ENCODE measurements at places on chromosomes 6 and 20.

GRCh38 chr6:56370127-56370540 is 122.8 kb upstream of the COL21A1 start:
- DNase-seq: peak; percentile 61

DNA sequence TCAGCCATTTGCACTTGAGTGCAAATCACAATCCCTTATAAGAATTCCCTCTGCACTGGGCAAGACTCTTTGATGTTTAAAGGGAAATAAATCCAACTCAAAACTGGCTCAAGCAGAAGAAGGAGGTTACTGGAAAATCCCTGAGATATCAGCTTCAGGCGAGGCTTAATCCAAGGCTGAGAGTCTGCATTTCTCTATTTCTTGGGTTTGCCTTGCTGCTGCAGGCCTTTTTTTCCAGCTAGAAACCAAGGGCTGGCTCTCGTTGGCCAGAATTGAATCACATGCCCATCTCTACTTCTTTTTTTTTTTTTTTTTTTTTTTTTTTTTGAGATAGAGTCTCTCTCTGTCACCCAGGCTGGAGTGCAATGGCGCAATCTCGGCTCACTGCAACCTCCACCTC is 11.7 kb downstream of the HCK start:
- no peak for DNase-seq

DNA sequence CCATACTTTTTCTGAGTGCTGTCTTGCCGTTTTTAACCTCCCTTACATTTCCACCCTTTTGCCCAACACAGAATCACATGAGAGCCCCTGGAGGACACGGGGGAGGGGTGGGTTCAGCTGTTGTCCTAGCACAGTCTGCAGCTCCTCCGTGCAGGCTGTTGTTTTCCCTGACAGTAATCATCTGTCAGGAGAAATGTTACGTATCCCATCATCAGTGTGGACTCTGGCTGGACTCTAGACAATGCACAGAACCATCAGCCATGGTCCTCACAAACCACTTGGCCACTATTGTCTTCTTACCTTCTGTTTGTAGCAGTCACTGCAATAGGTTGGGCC is 92.1 kb downstream of the RIN2 start:
- DNase-seq: no peak

DNA sequence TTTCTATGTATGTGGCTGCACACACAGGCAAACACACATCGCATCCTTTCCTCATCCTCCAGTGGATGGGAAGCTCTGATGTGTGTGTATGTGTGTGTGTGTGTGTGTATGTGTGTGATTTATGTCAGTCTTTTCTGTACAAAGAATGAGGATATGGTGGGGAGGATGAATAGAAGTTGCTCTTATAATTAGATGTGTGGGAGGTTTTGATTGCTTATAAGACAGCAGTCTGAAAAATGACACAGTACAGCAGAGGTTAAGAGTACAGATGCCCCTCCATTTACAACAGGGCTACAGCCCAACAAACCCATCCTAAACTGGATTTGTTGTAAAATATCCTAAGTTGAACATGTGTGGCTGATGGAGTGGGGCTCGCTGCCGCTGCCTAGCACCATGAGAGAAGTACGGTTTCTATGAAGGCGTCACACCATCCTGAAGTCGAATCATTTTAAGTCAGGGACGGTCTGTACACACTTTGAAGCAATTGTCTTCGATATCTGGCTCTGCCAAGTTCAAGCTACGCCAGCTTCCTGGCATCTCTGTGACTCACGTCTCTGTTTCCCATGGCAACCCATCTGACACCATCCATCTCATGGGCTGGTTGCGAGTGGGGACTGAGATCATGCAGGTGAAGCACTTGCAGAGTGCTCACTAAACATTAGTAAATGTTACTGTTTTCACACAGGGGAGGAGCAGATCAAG is 252.6 kb downstream of the MYLK4 start:
- DNase-seq: no peak

- no peak for DNase-seq
These were observed 149.7 kb downstream of the MRPL14 start for GRCh38 chr6:43977404-43978111.

GRCh38 chr20:43171930-43172329 is 17.8 kb downstream of the PTPRT start:
- DNase-seq: no peak

DNA sequence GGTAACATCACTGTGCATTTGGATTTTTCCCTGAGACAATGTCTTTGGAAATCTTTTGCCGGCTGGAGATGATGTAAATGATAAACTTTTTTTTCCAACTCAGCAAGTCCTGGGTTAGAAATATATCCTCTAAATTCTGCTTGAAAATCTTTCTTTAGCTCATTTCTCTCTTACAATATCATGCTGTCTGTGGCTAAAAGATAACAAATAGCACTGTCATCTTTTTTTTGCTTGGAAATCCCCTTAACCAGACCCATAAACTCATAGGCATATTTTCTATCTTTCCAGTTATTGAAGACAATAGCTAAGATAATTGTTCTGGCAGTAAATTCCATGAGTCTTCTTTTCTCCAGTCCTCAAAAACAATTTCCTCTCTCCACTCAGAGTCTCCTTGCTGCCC is 481.5 kb downstream of the NKAIN2 start:
- no peak for DNase-seq

GRCh38 chr6:167141667-167142432 is 15.9 kb downstream of the GPR31 start:
- DNase-seq: no peak

DNA sequence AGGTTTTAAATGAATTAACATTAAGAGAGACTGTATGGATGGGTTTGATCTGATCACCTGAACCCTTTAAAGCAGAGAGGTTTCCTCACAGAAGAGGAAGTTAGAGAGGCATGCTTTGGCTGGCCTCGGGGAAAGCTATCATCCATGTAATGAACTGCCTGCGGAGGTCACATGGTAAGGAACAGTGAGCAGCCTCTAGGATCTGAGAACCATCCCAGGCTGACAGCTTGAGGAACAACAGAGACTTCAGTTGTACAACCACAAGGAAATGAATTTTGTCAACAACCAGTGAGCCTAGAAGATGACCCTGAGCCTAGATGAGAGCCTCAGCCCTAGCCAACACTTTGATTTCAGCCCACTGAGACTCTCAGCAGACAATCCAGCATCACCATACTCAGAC is 2.9 kb upstream of the COL21A1 start:
- DNase-seq: no peak

- DNase-seq: peak; percentile 88
These were observed at the start of gene SMIM26 for GRCh38 chr20:18566892-18567738. TSS of gene SMIM26 (plus strand) at chr20:18567432. CDS start at chr20:18567479, 47 bp downstream.

DNA sequence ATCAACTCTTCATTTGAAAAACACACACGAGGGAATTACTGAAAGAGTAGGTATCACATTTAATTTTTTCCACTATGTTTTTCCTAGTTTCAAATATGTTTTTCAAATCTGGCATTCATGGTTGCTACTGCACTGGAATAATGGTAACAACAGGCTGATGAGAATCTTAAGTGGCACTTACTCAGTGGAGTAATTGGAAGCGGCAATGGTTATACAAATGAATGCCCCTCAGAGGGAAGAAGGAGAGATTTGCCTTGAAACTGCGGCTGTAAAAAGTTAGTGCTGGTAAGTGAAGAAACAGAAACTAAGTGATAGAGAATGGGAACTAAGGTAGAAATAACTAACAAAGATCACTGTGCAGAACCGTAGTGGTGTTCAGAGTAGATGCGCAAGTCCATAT is 41.0 kb upstream of the PDE7B start:
- no peak for DNase-seq

DNA sequence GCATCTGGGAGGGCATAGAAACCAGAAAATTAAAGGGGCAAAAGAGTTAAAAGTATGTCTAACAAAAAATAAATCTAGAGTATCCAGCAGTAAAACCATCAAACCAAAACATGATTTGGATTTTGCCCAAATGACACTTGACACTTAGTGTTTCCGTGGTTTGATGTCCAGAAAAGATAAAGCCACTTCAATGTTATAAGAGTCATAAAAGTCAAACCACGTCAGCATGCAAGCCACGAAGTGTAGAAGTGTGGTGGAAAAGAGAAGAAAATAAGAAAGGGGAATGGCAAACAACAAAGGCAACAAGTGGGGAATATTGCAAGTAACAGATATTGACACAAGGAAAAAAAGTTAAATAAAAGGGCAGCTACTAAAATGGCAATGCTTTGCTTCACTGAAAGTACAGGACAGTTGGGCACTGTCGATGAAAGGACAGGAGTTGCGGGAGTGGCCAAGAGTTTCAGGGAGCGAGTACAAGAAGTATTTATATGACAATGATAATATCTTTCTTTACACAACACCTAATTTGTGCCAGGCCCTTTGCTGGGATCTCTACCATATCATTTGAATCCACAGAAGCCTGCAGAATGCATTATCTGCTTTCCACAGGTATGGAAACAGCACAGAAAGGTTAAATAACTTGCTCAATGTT is 6.3 kb upstream of the HDDC2 start:
- peak; percentile 13 for DNase-seq

DNA sequence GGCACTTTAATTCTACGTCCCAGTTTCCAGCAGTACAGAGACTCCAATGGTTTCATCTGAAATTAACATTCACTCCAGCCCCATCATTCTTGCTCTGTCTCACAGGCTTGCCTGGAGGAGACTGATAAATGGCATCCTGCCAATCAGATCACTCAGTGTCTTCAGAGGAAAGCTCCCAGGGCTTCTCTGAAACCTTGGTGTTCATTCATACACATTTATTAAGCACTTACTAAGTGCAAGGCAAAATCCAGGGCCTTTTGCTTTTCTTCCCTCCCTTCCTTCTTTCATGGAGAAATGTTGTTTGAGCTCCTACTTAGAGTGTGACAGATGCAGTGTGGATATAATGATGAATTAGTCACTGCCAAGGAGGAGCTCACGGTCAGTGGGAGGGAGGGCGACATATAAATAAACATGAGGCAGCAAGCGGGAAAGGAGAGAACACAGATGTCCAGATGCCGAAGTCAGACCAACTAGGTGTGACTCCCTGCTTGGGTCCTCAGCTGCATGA is 106.7 kb upstream of the DTNBP1 start:
- peak; percentile 28 for DNase-seq
